ENCODE measurements at places on chromosomes 6 and 20.

GRCh38 chr6:118489990-118490389, 58.1 kb upstream of the PLN start:
- DNase-seq, result no peak

DNA sequence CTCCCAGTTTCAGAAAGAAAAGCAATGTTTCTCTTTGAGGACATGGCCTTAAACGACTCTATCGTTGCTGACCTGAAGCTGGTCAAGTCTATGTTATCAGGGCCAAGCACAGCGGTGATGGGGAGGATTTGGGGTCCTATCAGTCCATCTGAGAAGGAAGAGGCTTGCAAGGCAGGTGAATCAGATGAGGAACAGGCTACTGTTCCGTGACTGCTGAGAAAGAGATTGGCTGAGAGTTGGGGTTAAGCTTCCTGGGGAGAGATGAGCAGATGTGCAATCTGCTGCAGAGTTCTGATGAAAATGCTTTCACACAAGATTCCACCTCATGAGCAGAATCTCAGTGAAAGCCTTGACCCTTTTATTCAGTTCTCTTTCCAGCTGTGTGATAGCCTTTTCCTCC, 168.3 kb upstream of the STMND1 start:
- no peak for DNase-seq

DNA sequence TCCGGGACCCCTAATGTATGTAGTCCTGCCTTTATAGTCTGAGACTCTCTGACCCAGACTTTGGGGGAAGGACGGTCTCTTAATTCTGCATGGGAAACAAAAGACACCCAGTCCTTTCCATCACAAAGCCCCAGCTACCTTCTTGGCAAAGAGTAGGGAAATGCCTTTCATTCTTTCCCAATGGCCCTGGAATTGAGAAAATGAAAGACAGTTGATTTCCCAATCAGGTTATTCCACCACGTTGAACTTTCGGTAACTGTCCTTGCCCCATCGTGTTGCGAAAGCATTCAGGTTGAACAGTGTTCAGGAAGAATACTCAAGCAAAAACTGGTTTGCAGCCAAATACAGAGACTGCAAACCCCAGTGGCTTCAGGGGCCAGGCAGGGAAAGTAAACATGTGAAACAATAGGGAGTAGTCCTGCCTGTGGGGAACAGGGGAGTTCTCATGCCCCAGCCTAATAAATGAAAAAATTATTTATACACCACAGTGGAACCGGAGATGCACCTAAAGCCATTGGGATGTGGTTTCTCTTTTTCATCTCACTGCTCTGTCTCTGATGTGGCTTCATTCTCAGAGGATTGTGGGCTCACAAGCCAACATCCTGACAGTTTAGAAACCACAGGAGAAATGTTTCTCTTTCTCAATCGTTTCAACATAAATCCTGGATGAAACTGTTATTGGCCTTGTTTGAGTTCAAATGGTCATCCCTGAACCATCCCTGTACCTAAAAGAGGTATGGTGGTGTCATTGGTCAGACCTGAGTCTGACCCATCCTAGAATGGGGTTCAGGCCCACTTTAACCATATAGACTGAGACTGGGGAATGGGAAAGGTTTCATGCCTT, 44.2 kb upstream of the SLC9A8 start:
- DNase-seq, result no peak

DNA sequence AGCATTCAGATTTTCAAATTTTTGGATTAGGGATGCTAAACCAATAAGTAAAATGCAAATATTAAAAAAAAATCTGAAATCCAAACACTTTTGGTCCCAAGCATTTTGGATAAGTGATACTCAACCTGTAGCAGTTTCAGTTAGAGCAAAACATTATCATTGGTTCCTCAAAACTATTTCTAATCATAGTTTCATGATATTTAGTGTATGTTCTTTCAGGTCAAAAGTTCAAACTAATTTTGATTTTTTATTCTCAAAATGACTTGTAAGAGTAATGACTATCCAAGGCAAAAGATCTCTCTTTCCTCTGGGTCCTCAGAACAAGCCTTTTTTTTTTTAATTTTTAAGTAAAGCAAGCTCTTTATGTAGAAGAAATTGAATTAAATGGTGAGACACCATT, 64.0 kb upstream of the TFB1M start:
- no peak for DNase-seq

- DNase-seq, result no peak
Observed at GRCh38 chr20:53975761-53976160, 94.6 kb downstream of the BCAS1 start.

Data from CD4-positive, CD25-positive, alpha-beta regulatory T cell (primary cell).